ENCODE measurements at places on chromosomes 1 and 21.

DNA sequence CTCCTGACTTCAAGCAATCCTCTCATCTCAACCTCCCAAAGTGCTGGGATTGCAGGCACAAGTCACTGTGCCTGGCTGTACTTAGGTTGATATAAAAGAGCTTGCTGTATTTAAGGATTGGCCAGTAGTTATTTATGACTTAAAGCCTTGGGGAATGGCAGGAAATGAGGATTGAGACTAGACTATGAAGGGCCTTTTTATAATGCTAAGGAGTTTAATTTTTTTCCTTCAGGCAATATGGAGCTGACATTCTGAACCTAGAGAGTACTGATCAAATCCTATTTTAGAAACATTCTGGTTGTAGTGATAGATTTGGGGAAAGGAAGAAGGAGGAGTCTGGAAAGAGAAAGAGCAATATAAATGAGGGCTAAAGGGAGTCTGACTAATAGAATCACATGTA is 44.7 kb downstream of the MSH4 start:
- no peak for DNase-seq

DNA sequence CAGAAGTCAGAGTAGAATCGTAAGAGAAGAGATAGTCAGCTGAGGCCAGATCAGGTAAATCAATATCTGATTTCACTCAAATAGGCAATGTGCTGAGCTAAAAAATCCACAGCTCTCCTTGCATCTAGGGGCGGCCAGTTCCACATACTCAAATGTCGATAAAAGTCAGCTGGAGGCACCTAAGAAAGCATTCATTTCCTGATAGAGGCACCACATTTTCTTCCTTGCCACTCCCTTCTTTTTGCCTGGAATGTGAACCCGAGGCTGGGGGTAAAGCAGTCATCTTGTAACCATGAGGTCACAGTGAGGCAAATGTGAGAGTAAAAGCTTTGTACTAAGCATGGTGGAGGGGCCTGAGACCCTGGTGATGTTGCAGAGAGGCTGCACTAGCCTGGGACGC is 24.2 kb upstream of the CTPS1 start:
- DNase-seq, result no peak

- no peak for DNase-seq
Measured at GRCh38 chr1:208615371-208615770, 371.2 kb upstream of the PLXNA2 start.

GRCh38 chr1:153678519-153679336 is at the start of gene NPR1:
TSS of gene NPR1 (plus strand) at chr1:153678688. CDS start at chr1:153679109, 421 bp downstream.
- DNase-seq, result peak; percentile 18

- DNase-seq, result no peak
Measured at GRCh38 chr1:113999799-114000198, 20.5 kb downstream of the OLFML3 start.

- DNase-seq, result no peak
Measured at GRCh38 chr1:96840396-96840795, 118.8 kb downstream of the PTBP2 start.

DNA sequence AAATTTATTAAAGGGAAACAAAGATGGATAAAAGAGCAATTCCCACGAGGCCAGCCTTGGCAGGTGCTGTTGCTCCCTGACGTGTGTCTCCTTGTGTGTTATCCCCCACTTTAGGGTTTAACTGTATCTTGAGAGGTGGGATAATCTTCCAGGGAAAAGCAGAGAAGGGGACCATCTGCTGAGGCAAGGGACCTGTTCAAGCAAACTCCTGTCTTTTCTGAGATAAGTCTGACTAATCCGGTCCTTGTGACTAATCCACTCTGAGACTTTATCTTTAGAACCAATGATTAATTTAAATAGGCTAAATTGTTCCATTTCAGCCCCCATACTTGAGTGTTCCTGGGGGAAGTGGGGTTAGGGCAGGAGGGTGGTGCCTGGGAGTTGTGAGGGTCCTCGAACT is 163.6 kb downstream of the CAMTA1 start:
- no peak for DNase-seq

DNA sequence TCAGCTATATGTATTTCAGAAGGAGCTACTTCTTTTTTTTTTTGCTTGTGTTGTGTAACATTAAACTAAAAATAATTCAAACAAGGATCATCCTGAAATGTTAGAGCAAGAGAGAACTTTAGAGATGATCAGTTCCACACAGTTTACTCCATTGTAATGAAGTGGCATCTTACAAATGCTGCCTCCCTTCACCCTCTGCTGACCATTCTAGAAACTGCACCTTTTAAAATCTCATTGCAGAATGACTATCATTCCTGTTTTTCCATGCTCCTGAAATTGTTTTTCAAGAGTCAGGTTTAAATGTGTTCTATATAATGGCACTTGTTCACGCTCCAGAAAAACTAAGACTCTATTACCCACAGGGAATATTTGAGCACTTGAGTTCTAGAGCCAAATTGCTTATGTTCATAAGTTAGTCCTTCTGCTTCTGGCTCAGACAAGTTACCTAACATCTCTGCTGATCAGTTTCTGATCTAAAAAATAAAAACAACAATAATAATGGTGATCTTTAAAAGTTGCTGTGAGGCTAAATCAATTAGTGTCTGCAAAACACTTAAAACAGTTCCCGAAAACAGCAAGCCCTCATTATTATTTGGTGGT is 21.5 kb upstream of the SLC44A5 start:
- no peak for DNase-seq

DNA sequence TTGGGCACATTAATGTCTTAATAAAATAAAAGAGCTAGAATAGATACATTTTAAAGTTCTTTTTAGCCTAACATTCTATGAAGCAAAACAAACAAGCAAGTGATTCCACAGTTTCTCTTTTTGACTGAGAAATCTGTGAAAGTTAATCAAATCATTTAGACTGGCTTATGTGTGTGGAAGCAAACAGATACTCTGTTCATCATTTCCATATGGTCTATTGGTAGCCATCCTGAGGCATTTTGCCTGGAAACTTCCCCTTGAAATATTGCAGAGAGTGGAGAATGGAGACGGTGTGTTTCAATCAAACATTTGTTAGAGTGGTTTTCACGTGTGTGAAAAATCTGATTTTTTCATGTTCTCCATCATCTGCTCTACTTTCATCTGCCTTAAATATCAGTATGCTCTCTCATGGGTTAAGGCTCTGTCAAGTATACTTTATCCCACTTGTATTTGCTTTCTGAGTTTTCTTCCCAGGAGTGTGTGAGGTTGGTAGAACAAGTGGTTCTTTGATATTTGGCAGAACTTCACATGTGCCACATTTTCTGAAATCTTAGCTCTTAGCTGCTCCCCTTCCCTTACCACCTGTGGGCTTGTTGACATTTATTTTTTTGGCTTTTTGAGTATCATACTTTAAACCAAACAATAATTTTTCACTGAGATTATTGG is 139.1 kb upstream of the PTGFR start:
- no peak for DNase-seq

DNA sequence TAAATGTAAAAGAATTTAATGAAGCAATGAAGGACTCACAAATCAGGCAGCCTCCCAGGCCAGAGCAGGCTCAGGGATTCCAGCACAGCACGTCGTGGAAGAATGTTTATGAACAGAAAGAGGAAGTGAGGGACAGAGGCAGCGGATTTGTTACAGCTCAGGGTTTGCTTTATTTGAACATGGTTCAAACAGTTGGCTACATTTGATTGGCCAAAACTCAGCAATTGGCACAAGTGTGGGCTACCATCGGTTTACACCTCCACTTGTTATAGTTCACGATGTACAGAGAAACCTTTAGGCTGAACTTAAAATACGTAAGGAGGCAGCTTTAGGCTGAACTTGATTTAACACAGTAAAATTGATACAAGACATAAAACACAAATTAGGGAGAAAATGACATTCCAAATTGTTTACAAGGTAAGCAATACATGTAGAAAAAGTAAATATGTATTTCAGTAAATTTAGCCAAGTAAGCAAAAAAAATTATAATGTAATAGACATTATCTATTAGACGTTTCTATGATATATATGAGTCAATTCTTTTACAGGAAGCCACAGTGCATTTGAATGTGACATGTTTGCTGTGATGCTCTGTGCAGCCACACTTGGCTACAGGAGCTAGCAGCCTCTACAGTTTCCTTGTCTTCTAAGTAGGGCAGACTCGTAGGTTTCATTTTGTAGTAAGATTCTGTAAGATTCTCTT is 126.5 kb downstream of the ADSS2 start:
- no peak for DNase-seq

GRCh38 chr1:31032266-31032665 is 33.3 kb downstream of the PUM1 start:
- no peak for DNase-seq

DNA sequence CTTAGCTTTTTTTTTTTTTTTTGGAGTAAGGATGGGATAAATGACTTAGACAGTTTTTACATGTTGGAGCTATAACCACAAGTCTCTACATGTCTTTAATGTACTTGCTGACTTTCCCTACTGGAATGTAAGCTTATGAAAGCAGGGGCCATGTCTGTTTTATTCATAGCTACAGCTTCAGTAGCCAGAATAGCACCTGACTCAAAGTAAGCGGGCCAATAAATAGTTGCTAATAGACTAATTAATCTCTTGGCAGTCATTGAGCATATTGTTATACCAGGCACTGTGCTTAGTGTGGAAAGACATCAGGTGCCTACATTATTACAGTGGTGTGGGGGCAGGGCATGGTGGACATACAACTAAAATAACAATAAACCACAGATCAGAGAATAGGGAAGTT is 84.4 kb upstream of the HOOK1 start:
- no peak for DNase-seq

DNA sequence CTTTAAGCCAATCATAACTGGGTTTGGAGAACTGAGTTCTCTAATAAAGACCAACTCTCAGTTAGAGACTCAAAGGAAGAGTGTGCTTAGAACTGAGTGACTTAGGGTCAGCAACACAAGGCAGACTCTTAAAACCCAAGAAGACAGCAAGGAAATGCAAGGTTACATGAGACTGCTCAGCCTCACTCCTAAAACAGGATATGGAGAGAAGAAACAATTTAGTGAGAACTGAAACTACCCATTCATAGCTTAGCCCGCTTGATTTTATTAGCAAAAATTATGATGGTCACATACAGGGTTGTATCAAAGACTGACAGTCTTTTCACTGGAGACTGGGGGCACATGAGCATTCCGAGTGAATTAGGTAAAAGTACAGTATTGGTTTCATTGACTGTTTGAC is 78.9 kb upstream of the DMRTA2 start:
- DNase-seq, result no peak

DNA sequence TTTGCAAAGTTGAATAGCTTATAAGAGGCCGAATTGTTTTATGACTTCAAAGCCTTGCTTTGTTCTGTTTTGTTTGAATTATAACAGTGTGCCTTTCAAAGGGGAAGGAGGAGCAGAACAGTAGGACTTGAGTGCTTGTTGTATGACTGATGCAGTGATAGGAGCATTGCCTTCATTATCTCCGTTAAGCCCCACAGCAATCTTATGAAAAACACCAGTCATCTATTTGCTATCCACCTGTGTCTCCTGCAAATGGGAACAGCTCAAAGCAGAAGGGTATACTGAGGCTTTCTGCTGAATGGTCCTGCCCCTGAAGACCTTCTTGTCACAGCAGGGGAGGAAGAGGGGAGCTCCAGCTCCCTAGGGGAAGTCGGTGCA is 127.5 kb downstream of the RNF220 start:
- no peak for DNase-seq

GRCh38 chr1:76281306-76281705 is 206.8 kb downstream of the ST6GALNAC3 start:
- no peak for DNase-seq

- no peak for DNase-seq
Measured at GRCh38 chr1:24417681-24418080, 2.1 kb downstream of the NIPAL3 start.

GRCh38 chr1:117089996-117090395 is 29.9 kb downstream of the TTF2 start:
- DNase-seq, result no peak

DNA sequence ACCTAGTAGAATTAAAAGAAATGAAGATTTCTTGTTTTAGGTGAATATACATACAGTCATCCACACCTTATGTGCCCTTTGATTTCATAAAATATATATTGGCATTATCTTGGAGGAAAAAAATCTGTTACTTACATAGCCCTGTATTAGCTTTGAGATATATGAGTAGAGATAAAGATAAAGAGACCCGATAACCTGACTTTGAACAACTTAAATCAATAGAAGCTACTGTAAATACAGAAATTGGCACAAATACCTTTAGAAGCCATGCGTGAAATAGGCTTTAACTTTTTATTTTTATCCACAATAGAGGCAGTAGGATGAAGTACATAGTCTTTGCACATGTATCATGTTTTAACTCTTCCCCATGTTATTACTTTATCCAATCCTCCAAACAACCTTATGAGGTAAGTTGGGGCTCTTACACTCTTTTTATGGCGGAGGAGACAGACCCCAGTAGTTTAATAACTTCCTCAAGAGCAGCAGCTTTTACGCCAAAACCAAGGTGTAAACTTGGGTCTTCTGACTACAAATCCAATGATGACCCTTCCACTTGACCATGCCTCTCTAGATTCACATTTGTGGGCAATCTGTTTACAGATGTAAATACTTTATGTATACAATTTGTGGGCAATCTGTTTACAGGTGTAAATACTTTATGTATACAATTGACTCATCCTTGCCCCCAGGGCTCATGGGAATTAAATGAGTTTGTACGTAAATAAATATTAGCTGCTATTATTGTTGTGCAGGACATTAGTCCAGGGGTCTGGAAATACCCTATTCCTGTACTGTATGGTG is 2.1 kb downstream of the CD55 start:
- DNase-seq, result no peak

DNA sequence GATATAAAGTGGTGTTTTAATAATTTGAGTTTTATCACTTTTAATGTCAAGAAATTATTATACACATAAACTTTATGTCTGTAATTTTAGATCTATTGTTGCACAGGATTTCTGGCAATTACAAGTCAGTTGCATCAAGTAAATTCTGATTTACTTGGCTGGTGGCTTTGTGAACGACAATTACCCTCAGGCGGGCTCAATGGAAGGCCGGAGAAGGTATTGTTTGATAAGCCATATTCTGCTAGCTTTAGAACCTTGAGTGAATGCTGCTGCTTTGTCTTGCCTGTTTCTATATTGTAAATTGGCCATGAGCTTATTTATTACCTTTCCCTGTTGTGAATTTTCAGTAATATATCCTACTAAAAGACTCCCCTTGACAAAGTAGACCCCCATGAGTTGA is 4.6 kb upstream of the MSH4 start:
- DNase-seq, result no peak

DNA sequence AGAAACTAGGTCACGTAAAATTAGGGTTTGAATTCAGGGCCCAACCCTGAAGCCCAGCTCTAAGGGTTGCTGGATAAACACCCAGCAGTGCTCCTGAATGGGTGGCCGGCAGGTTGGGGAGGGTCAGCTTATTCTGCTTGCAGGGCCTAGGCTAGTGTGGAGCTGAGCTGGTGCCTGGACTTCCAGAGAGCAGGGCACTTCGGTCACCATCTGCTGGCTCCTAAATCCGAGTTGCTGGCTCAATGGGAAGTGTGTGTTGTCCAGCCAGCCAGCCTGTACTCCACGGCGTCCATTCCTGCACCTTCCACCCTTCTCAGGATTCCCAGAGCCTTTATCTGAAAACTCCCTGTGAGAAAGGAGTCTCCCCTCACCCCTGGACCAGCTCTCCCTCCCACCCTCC is 23.0 kb downstream of the TRIM67 start:
- DNase-seq, result no peak

- no peak for DNase-seq
Measured at GRCh38 chr21:31612894-31613785, 46.4 kb upstream of the SOD1 start.

Data from activated CD4-positive, alpha-beta T cell treated with anti-CD3 and anti-CD28 coated beads for 4 hours (primary cell).